ENCODE measurements at places on chromosomes 12 and 14. TPM values are rescaled to one million over a fixed set of nuclear protein-coding genes. Genes with fewer than 3 reads are reported as not detected.
A peak's percentile ranks its signal among the peaks of the same experiment; 100 is the strongest.

- H3K36me3 ChIP-seq: no peaks in the 10 kb centered on the region
- H3K4me1 ChIP-seq: no peaks in the 10 kb centered on the region
- H3K27ac ChIP-seq: no peak overlapping the region
- no peak for DNase-seq
- H3K4me3 ChIP-seq: no peak overlapping the region
- H3K27me3 ChIP-seq: no peaks in the 10 kb centered on the region
Measured at GRCh38 chr14:58566979-58567378, 70.8 kb upstream of the DACT1 start.

DNA sequence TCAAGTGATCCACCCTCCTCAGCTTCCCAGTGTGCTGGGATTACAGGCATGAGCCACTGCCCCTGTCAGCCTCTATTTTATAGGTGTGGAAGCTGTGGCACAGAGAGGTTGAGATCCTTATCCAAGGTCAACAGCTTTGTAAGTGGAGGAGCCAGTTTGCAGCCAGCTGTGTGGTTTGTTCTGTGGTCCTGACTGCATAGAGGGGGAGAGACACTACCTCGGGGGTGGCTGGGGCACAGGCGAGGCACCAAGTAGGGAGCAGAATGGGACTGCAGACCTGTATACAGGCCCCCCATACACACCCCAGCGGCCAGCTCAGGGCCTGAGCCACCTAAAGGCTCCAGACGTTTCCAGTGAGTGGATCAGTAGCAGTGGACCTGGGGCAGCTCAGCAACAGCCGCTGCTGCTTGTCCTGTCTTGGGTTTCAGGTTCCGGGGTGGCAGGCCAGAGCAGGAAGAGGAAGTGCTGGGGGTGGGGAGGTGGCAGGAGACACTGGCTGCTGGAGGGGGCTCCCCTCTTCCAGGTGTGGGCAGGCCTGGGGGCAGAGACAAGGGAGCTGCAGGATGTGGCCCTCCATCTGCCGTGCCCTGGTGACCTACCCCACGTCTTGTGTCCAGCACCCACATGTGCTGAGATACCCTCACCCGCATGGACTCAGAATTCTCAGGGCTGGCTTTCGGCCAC, 11.0 kb downstream of the ORAI1 start:
- H3K4me1 ChIP-seq: peaks cover 23% of the 10 kb centered on the region
- H3K27me3 ChIP-seq: no peaks in the 10 kb centered on the region
- DNase-seq: peak; percentile 88
- H3K4me3 ChIP-seq: peak overlapping the region; percentile 87
- peak overlapping the region; percentile 92 for H3K27ac ChIP-seq

PRR13 gene
- 206 TPM for total RNA-seq

CARMIL3 gene
- total RNA-seq: 0.10 TPM

- H3K4me3 ChIP-seq: no peak overlapping the region
- H3K36me3 ChIP-seq: peaks cover 15% of the 10 kb centered on the region
- no peak for DNase-seq
- peaks cover 7% of the 10 kb centered on the region for H3K4me1 ChIP-seq
- H3K27ac ChIP-seq: no peak overlapping the region
- no peaks in the 10 kb centered on the region for H3K27me3 ChIP-seq
Measured at GRCh38 chr12:47602949-47603558, 102.8 kb downstream of the RPAP3 start.

E2F7 gene
- 15.0 TPM for total RNA-seq

DNA sequence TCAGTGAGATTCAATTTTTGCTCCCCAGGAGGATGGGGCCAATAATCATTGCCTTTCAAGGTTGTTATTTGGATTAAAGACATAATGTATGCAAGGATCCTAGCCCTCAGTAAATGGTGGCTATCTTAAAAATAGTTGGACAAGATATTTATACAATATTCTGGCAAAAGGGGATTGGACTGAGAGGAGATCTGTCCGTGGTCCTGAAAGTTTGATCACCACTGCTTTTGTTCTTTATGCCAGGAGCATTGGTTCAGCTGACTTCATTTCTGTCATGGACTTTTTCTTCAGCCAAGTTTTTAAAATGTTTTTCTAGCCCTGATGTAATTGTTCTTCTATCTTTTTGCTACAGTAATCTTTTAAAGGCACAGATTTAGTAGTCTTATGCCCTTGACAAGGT, 70.2 kb upstream of the TCL1A start:
- no peaks in the 10 kb centered on the region for H3K4me1 ChIP-seq
- no peak for DNase-seq
- no peaks in the 10 kb centered on the region for H3K27me3 ChIP-seq
- no peak overlapping the region for H3K27ac ChIP-seq

- peaks cover 30% of the 10 kb centered on the region for H3K4me1 ChIP-seq
- no peaks in the 10 kb centered on the region for H3K27me3 ChIP-seq
- H3K27ac ChIP-seq: no peak overlapping the region
- no peak overlapping the region for H3K4me3 ChIP-seq
Measured at GRCh38 chr14:95540236-95540855, 5.5 kb downstream of the GLRX5 start.

DNA sequence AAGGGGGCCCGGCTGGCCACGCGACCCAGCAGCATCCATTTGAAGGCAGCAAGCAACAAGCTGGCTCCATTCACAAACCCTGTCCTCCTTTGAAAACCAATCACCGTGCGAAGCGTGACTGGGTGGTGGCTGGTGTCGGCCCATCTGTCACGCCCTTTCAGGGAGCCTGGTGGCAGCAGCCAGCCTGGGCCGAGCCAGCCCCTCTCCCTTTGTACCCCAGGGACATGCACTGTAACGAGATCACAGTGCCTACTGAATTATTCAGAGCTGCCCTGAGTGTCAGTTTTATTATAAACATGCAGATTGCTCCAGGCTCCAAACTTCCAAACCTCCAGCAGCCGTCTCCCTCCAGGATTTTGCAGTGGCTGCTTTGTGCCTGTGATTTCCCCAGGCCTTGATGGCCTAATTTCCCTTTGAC, 22.3 kb upstream of the CTDSP2 start:
- peaks cover 3% of the 10 kb centered on the region for H3K4me1 ChIP-seq
- no peak for DNase-seq
- no peak overlapping the region for H3K4me3 ChIP-seq
- no peaks in the 10 kb centered on the region for H3K36me3 ChIP-seq
- no peak overlapping the region for H3K27ac ChIP-seq
- peaks cover 17% of the 10 kb centered on the region for H3K27me3 ChIP-seq

- H3K4me3 ChIP-seq: peak within 1 kb of the TSS; percentile 65
- no peaks in the 10 kb centered on the region for H3K36me3 ChIP-seq
- H3K27me3 ChIP-seq: no peaks in the 10 kb centered on the region
- H3K4me1 ChIP-seq: peaks cover 41% of the 10 kb centered on the region
- H3K27ac ChIP-seq: peak within 1 kb of the TSS; percentile 71
- DNase-seq: no peak
Measured at GRCh38 chr12:6635856-6636531, at the start of gene LPAR5. Gene LPAR5 (minus strand): TSS chr12:6635959. CDS start chr12:6621248, 14,711 bp downstream.

PHLDA1 gene
- total RNA-seq: 153 TPM

ARMH4 gene
- total RNA-seq: not detected

MYF6 gene
- total RNA-seq: not detected

- no peak overlapping the region for H3K27ac ChIP-seq
- peaks cover 4% of the 10 kb centered on the region for H3K36me3 ChIP-seq
- H3K4me1 ChIP-seq: no peaks in the 10 kb centered on the region
Measured at GRCh38 chr14:68173227-68173972, 353.8 kb downstream of the RAD51B start.

WSCD2 gene
- not detected for total RNA-seq

GRCh38 chr12:130119241-130119861, 42.9 kb upstream of the FZD10 start:
- no peak overlapping the region for H3K4me3 ChIP-seq
- peaks cover 6% of the 10 kb centered on the region for H3K27me3 ChIP-seq
- no peaks in the 10 kb centered on the region for H3K36me3 ChIP-seq
- no peak for DNase-seq
- no peak overlapping the region for H3K27ac ChIP-seq
- H3K4me1 ChIP-seq: no peaks in the 10 kb centered on the region

- no peaks in the 10 kb centered on the region for H3K4me1 ChIP-seq
- no peak for DNase-seq
- H3K27ac ChIP-seq: no peak overlapping the region
Measured at GRCh38 chr12:103431387-103431786, 64.4 kb downstream of the C12orf42 start.

CLSTN3 gene
- 40.0 TPM for total RNA-seq

DNA sequence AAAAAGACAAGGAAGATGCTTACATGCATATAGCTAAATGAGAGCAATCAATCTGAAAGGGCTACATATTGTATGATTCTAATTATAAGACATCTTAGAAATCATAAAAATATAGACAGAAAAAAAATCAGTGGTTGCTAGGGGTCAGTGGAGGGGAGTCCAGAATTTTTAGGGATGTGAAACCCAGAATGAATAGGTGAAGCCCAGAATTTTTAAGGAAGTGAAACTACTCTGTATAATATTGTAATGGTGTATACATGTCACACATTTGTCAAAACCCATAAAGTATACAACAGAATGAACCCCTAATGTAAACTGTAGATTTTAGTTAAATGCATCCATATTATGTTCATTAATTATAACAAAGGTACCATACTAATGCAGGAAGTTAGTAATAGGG, 713.2 kb downstream of the FLRT2 start:
- H3K36me3 ChIP-seq: no peaks in the 10 kb centered on the region
- no peak overlapping the region for H3K27ac ChIP-seq
- DNase-seq: no peak
- H3K27me3 ChIP-seq: no peaks in the 10 kb centered on the region
- no peaks in the 10 kb centered on the region for H3K4me1 ChIP-seq

- no peak overlapping the region for H3K4me3 ChIP-seq
- no peak overlapping the region for H3K27ac ChIP-seq
- H3K27me3 ChIP-seq: no peaks in the 10 kb centered on the region
- no peak for DNase-seq
- H3K36me3 ChIP-seq: no peaks in the 10 kb centered on the region
Measured at GRCh38 chr12:57151741-57152630, 4.6 kb upstream of the LRP1-AS start.

GPRC5D gene
- total RNA-seq: not detected

- no peaks in the 10 kb centered on the region for H3K36me3 ChIP-seq
- no peaks in the 10 kb centered on the region for H3K4me1 ChIP-seq
- H3K27me3 ChIP-seq: peaks cover 34% of the 10 kb centered on the region
- peak overlapping the region; percentile 16 for H3K4me3 ChIP-seq
- no peak for DNase-seq
- no peak overlapping the region for H3K27ac ChIP-seq
Measured at GRCh38 chr12:27571463-27571862, 47.5 kb downstream of the PPFIBP1 start.

DNA sequence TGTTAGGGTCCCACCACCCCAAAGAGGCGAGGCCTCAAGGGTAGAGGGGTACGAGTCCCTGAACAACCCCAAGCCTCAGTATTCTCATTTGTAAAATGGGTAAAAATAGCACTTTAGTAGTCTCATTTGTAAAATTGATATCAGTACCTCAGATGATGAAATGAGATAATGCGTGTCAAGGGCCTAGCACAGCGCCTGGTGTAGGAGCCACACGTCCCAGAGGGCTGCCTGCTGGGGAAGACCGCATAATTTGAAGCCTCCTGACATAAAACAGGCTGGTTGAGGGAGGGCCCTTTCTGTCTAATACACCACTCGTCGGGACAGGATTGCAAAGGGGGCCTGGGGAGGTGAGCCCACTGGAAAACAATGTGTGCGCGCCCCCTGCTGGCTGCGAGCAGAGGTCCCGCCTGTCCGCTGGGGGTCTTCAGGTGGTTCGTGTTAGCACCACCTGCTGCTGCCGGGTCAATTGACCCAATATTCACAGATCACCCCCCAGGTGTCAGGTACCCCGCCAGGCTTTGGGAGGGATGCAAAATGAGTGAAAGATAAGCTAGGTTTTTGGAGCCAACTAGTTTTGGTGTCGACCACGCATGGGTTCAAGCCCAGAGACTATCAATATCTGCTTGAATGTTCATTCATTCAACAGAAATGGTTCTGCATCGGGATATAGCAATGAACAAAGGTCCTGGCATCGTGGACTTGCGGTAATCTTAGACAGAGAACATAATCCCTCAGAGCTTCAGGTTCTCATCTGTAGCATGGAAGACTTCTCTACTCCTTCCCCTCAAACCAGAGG, 24.7 kb upstream of the IRF2BPL start:
- H3K27ac ChIP-seq: no peak overlapping the region
- H3K4me1 ChIP-seq: peaks cover 11% of the 10 kb centered on the region
- H3K36me3 ChIP-seq: no peaks in the 10 kb centered on the region
- H3K27me3 ChIP-seq: no peaks in the 10 kb centered on the region

Measured in natural killer cell treated with Interleukin-12 subunit alpha and Interleukin-12 subunit beta and Interleukin-15 and Interleukin-18, amount 100 ng/mL, for 72 hours (primary cell).